ENCODE measurements at places on chromosomes 11 and 22.

DNA sequence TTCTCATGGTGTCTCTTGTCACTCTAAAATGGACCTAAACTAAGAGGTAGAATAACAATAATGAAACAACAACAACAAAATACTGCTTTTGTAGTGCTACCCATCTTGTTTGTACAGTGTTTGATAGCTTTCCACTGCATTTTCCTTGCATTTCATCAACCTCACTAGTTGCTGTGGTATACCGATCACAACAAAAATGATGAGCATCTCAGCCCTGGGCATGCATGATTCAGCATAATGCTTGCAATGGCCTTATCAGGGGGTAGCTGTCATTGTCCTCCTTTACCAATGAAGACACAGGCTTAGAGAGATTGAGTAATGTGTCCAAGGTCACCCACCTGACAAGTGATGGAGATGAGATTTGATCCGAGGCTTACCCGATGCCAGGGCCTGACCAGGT, 682.5 kb downstream of the NTM start:
- peak; percentile 28 for DNase-seq

- DNase-seq: no peak
These were observed 222.1 kb upstream of the ANO3 start for GRCh38 chr11:26109658-26110368.

DNA sequence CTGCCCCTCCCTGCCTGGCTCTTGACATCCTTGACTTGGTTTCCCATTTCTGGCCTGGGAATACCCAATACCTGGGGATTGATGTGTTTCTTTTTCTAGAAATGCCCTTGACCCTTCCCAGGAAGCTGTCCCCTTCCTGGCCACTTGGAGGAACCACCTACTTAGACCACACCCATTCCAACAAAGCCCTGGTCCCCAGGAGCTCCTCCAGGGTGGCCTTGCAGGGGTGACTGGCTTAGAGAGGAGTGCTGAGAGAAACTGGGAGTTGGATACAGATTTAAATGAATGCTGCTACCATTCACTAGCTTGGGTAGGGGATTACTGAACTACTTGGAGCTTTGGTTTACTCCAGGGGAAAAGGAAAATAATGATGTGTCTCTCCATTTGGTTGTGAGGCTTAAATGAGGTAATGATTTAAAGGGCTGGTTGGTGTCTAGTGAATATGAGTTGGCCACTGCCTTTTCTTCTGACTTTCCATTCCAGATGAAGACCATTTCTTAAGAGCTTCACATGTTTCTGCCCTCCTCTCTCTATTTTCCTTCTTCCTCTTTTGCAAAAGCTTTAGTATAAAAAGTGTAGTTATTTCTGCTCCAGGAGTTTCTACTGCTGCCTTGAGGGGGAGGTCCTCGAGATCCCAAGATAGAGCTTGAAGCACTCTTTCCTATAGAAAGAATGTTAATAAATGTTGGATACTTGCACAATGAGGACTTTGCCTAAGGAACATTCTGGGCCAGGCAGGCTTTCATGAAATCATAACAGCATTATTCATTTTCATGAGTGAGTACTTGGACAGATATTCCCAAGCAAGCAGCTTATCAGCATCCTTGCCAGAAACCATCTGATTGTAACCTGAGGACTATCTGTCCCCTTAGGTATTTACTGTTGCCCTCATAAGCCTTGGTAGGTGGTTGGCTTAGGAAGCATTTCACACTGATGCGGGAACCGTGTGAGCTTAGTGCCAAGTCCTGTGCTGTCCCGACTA, 22.4 kb downstream of the PANX1 start:
- DNase-seq: peak; percentile 23

GRCh38 chr22:44685384-44686056, 16.5 kb upstream of the PRR5 start:
- DNase-seq: peak; percentile 30

DNA sequence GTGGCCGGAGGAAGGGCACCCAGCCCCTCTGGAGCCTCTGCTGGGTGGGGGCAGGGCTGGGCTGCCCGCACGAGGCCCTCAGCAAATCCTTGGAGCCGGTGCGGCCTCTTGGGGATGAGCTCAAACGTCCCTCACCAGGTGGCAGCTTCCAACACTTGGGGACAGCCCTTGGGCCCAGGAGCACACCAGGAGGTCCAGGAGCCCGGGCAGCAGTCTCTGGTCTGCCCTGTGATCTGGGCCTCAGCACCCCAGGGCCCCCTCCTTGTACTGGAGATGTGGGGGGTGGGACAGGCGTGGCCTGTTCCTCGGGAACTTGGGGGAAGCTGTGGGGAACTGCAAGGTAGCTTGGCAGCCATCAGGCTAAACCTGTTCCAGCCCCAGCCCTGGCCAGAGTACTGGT, 40.0 kb downstream of the MOB2 start:
- DNase-seq: no peak

DNA sequence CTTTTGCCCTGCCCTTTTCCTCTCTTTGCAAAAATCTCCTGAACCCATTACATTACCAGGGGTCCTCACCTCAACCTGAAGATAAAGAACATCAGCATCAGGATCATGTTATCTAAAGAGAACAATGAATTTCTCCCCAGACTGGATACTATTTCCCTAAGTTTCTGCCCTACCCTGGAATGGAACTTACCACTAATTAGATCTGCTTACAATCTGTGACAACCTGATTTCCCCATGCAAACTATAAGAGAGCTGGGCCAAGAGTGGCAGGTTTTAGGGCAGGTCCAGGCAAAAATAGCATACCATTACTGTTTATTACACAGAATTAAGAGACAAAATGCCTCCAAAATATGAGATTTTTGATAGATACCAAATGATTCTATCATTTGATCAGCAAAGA, 58.0 kb upstream of the GDPD4 start:
- no peak for DNase-seq

DNA sequence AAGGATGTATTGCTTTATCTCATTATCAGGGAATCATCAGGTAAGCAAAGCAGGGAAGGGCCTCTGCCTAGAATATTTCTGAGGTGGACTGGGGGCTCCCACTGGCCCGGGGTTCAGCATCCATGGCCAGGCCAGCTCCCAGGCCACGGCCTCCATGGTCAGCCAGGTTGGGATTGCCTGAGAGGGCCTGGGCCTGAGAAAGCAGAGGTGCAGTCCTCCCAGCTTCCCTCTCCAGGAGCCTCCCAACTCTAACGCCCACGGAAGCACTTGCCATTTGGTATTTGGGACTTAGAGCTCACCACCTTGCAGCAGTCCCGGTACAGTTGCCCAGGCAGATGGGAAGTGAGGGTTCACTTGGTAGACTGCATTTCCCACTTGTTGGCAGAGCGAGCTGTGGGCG, 12.7 kb downstream of the DGAT2 start:
- DNase-seq: no peak

GRCh38 chr11:64611869-64612646, 21.0 kb downstream of the SLC22A12 start:
- no peak for DNase-seq

GRCh38 chr11:22555881-22556280, 69.7 kb downstream of the FANCF start:
- DNase-seq: peak; percentile 1

DNA sequence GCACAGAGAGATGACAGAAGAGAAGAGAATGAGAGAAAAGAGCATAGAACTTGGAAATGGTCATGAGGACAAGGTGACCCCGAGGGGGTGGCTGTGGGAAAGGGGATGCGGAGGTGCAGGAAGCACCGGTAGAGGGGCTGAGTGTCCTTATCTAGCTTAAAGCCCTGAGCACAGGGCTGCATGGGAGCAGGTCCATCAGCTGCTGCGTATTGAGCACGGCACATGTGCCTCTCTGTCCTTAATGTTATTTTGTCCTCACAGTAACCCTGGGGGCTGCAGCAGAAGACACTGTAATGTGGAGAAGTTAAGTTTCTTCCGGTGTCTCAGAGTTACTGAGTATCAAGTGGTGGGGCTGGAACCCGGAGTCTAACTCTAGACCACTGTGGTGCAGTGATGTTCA, 94.4 kb upstream of the OR4B1 start:
- DNase-seq: no peak

GRCh38 chr11:88357323-88358039, 19.9 kb upstream of the CTSC start:
- DNase-seq: peak; percentile 70

- DNase-seq: no peak
These were observed 695.3 kb downstream of the TBC1D22A start for GRCh38 chr22:47457509-47458300.

DNA sequence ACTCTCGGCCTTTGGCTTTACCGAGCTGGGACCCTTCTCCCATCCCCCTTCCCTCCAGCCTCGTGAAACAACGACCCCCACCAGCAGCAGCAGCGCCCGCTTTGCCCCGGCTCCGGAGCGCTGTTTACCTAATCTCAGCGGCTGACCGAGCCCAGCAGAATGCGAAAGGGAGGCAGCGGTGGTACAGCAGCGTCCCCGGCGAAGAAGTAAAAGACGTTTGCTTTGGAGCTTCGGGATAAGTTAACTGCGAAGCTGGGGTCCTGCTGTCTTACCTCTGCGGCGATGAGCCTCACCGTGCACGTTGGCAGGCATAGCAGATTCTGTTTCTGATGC, 2.0 kb upstream of the LARGE1 start:
- DNase-seq: peak; percentile 29

- DNase-seq: no peak
These were observed 36.0 kb downstream of the GLB1L2 start for GRCh38 chr11:134367781-134368180.

GRCh38 chr22:37229805-37230672, 14.0 kb downstream of the RAC2 start:
- DNase-seq: no peak

GRCh38 chr11:14578541-14578956, 58.4 kb upstream of the PSMA1 start:
- DNase-seq: peak; percentile 97

DNA sequence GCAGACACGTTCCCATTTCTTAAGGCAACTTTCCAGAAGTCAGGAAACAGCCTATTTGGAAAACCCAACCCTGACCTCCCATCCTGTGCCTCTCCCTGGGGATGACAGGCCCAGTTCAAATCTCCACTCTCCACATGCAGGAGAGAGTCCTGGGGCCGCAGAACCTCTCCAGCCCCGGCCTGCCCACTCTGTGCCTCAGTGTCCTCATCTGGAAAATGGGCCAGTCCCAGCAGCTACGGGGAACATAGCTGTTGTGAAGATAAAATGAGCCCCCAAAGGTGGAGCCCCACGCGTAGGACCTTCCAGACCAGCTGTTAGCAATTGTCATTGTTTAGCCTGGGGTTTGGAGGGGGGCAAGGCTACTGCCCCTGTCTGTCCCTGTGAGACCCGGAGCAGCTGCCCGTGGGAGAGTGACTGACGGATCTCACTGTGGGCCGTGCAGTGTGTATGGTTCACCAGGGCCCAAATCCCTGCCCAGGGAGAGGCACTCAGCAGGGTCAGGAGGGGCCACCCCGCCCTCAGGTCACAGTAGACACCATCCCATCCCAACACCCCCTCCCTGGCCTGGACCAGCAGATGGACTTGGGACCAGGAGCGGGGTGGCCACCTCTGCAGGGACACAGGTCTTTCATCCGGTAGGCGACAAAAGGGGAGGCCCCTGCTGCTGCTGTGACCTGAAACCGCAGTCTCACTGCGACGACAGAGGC, 145.9 kb downstream of the CTTN start:
- DNase-seq: no peak

DNA sequence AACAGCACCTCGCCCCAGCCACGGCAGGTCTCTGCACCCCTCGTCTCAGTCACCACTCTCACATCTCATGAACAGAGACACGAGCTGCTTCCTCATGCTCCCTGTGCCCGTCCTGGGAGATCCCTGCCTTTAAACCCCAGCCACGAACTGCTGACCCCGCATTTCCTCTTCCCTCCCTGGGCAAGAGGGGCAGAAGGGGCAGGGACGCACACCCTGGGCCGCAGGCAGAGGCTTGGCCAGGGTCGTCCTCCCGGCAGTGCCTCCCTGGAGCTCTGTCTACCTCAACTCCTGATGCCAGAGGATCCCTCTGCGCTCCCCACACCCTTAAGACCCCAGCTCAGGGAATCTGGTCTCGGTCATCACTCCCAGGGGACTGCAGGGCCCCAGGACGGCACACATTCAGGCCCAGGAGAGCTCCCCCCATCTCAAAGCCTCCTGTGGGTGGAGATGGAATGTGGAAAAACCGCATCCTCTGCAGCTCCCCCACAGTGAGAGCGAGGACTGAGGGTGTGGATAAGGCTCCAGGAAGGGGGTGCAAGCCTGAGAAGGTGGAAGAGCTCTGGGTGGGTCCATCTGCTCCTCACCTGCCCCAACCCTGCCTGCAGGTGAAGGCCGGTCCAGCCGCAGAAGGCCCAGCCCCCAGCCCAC, 1.2 kb downstream of the BID start:
- no peak for DNase-seq

- peak; percentile 25 for DNase-seq
These were observed 881.3 kb downstream of the KCNA4 start for GRCh38 chr11:29135504-29135903.

DNA sequence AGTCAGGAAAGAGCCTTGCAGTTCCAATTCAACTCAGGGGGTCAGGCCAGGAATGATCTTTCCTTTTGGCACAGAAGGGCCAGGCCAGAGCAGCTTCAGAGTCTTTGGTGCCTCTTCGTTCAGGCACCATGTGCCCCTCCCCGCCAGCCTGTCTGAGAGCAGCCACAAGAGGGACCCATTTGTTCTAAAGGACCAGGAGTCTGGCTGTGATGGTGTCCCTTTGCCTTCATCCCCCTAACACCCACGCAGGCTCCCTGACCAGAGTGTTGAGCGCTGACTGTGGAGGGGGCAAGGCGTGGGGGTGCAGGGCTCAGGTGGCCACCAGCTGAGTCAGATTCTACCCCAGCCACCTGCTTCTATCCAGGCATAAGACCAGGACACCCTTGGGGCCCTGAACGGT, 156.4 kb downstream of the TTC17 start:
- no peak for DNase-seq

- no peak for DNase-seq
These were observed 19.1 kb upstream of the XBP1 start for GRCh38 chr22:28819253-28820096.

DNA sequence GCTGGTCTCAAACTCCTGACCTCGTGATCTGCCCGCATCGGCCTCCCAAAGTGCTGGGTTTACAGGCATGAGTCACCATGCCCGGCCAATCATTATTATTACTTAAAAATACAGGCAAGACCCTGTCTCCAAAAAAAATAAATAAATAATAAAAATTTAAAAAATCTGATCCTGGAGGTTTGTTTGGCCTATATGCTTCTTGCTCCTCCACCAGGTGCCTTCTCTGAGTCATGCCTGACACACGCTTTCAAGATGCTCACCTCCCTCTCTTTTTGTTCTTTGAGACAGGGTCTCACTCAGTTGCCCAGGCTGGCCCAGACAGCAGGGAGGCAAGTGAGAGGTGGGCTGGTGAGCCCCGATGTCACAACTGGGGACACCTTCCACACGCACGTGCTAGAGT, 13.5 kb downstream of the ZC3H7B start:
- DNase-seq: no peak

DNA sequence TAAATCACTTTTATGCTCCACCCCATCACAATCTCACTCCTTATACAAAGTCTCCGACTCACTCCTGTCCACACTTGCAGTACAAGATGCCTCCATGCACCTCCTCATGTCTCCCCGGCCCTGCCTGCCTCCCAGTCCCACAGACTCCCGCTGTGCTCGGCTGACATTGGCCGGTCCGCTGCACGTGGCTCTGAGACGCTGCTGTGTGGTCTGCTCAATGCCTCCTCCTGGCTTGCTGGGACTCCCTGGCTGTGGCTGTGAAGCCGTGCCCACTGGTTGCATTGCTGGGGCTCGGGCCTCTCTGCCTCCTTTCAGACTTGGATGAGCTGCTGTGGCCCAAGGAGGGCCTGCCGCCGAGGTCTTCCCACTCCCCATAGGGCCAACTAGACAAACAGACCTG, 224.0 kb upstream of the B3GAT1 start:
- no peak for DNase-seq
